IPS DF 19.7 (cell line): ENCODE measurements at places on chromosomes 2 and 18.

- DNase-seq: no peak
Measured at GRCh38 chr2:235263205-235264120, 230.4 kb upstream of the AGAP1 start.

- DNase-seq: no peak
Measured at GRCh38 chr2:184114439-184114838, 483.9 kb upstream of the ZNF804A start.

GRCh38 chr2:6077585-6077984 is 385.4 kb downstream of the SOX11 start:
- no peak for DNase-seq

DNA sequence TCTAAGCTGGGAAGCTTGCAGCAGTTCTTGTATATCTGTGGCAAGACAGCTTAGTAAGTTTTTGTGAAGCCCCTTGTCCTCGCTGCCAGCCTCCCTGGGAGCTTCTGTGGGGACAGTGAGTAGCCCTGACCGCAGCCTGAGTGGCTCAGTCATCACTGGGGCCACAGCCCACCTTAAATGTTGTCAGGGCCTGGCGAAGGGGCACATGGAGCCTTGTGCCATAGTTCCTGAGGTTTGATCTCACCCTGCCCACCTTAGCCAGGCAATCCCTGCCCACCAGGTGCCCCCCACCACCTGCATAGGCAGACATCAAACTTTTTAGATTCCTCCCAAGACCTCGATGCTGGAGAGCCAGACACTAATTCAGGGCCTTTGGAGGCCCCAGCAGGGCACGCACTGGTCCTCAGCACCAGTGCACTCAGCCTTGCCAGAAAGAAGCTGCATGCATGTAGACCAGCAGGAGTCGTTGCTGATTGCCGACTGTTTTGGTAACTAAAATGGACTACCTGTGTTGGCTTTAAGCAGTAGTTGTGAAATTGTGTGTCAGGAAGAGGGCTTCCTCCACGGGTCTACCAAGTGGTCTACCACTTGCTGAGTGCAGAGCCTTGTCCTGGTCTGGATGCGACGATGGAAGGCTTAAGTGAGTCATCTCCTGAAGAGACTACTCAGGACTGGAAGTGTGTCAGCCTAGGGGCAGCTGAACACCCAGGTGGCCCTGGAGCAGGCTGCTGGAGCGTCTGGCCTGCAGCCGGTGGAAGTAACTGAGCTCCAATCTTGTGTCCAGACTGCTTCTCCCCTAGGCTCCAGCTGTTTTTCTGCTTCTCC is 233.1 kb downstream of the SEPTIN10 start:
- DNase-seq: no peak
